B cell (primary cell): ENCODE measurements at places on chromosomes 5 and 9. TPM values are rescaled to one million over a fixed set of nuclear protein-coding genes. Genes with fewer than 3 reads are reported as not detected.

DNA sequence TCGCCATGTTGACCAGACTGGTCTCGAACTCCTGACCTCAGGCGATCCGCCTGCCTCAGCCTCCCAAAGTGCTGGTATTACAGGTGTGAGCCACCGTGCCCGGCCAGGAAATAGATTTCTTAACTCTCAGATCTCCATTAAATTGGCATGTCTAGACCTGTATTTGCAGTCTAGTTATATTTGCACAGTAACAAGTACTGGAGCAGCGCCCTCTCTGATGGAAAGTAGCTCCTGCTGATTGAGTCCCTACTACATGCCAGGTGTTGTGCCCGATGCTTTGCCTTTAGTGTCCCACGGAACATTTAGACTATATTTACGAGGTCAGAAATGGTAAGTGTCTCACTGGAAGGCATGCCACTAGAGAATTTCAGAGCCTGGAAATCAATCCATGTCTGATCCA lies 15.8 kb upstream of the TMED9 start:
- DNase-seq: no peak

DNA sequence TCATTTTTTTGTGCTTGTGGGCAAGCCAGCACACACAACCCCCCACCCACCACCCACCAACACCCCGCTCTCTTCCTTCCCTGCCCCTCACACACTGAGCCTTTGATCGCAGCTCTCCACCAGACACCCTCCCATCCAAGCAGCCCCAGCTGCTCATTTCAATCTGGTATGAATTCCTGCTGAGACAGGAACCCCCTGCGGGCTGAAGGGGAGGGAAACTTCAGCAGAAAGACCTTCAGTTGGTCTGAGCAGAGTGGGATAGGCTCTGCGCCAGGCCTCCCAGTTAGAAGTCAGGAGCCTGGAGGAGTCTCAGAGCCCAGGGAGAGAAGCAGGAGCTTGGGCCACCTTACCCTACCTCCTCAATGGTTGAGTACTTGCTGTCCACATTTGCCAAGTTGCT lies 7.2 kb downstream of the PCDHGC5 start:
- DNase-seq: no peak

GRCh38 chr9:22241024-22241423 lies 205.6 kb upstream of the DMRTA1 start:
- DNase-seq: no peak

DNA sequence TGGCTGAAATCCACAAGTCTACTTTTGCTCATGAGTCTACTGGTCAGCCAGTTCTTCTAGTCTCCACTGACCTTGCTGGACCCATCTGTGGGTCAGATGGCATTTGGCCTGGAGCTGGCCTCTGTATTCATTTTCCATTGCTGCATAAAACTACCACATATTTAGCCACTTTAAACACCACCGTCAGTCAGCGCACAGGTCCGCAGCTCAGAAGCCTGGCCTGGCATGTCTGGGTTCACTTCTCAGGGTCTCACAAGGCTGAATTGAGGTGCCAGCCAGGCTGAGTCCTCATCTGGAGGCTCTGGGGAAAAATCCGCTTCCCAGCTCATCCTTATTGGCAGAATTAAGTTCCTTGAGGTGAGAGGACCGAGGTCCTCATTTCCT lies 54.7 kb downstream of the BARX1 start:
- DNase-seq: no peak

DNA sequence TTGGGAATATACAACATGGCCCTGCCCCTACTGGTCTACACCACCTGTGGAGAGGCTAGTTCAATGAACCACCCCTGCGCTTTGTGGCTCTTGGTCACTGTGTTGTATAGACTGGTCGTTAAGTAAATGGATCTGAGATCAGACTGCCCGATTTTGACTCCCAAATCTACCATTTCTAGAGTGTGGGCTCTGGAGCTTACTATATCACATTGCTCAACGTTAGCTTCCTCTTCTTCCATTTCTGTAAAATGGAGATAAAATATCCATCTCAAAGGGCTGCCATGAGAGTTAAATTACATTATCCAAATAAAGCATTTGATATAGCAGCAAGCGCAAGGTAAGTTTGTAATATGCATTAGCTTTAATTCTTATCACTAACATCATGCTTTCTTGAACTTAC lies 52.7 kb upstream of the IFNK start:
- no peak for DNase-seq

GRCh38 chr5:176394881-176395675 lies 6.5 kb downstream of the HIGD2A start:
- no peak for DNase-seq

- DNase-seq: no peak
Measured at GRCh38 chr5:6261668-6262067, 116.7 kb downstream of the MED10 start.

DNA sequence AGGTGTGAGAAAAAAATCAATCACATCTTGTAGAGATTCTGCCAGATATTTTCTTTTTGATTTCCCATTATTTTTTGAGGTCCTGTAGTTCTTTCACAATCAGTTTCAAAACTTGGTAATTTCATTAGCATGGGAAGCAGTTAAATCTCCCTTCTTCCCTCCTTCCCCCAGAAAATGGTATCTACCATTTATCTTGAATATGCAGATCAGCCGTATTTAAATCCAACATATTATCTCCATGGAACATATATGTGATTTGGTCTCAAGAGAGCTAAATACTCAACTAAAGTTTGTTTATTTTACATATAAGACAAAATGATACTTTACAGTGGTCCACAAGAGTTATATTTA lies 1034.8 kb downstream of the CDH12 start:
- no peak for DNase-seq

- DNase-seq: no peak
Measured at GRCh38 chr5:73911761-73912393, 285.9 kb downstream of the ARHGEF28 start.

DNA sequence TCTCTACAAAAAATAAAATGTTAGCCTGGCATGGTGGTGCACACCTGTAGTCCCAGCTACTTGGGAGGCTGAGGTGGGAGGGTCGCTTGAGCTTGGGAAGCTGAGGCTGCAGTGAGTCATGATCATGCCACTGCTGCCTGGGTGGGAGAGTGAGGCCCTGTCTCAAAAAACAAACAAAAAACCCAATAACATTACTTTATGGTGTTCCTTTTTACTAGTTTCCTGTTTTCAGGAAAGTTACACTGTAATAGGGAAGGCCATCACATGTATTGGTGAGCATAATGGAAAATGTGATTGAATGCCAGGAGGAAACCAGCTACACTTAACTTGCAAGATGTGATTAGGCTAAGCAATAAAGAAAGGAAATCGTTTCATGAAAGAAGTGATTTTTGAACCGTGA lies 42.7 kb downstream of the SV2C start:
- no peak for DNase-seq

DNA sequence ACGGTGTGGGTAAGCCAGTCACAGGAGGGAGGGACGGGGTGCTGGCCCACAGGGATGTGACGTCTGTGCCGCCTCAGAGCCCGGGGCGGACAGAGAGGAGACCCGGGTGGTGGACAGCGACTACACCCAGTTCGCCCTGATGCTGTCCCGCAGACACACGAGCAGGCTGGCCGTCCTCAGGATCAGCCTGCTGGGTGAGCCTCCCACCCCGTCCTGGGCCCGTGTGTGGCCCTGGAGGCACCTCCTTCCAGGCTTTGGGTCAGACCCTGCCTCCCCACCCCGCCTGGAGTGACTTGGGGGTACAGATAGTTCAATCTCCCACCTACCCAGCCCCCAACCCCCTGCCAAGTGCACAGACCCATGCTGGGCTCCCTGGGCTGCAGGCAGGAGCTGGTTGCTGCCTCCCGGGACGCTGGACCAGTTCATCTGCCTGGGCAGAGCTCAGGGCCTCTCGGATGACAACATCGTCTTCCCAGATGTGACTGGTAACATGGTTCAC lies 1.7 kb downstream of the LCN12 start:
- no peak for DNase-seq

DNA sequence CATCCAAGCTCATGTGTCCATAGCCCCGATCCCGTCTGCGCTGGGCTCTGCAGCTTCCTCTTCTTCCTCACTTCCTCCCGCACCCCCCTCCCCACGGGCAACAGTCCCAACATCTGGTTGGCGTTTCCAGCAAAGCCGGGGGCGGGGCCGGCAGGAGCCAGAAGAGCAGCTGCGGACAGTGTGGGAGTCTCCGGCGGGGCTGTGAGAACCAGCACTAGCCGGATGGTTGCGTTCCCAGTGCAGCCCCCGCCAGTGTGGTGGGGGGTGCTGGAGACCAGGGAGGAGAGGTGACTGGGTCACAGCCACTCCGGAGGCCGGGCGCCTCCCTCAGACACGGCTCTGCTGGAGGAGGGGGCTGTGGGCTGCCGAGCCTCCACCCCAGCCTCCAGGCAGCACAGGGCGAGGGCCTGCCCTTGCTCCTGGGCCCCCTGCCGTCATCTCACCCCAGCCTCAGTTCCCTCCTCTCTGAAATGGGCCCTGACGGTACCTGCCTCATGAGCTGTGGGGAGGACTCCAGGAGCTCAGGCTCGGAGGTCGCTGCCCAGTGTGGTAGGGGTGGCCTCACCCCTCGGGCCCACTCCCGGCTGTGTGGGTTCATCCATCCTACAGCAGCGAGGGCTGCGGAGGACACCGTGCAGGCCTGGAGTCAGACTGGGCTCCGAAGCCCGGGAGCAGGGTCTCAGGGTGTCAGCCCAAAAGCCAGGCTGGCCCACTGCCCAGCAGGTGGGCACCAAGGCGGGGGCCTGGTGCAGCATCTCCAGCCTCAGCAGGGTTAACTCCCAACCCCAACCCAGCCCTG lies 41.5 kb upstream of the NOTCH1 start:
- no peak for DNase-seq

DNA sequence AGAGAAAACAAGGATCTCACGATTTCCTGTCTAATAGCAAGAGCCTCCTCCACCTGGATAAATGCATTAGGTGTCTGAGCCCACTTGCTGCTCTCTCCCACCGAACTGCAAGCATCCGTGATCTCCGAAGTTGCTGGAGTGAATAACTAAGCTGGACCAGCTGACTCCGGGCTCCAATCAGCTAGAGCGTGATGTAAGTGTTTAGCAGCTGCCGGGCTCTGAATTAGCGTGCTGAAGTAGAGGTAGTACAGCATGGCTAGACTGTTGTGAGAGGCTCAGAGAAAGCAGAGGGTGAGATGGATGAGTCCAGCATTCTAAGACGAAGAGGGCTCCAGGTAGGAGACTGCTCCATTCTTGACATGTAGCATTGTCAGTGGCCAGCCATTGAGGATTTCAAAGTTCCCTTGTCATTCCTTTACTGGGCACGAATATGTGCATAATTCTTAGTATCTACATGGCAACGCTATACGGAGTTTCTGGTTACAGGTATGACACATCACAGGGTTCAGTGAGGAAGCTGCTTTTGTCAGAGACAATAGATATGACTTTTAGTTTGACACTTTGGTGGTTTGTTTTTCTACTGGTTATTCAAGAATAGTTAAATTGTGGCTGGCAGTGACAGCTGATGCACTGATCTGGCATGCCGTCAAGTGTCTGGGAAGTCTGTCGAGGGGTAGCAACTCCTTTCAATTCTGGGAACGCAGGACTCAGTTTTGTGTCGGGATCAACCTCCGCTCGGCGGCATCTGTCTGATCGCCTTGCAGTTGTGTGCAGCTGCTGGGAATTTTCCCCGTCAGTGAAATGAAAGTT lies 232.6 kb downstream of the MAST4 start:
- DNase-seq: peak; percentile 53

DNA sequence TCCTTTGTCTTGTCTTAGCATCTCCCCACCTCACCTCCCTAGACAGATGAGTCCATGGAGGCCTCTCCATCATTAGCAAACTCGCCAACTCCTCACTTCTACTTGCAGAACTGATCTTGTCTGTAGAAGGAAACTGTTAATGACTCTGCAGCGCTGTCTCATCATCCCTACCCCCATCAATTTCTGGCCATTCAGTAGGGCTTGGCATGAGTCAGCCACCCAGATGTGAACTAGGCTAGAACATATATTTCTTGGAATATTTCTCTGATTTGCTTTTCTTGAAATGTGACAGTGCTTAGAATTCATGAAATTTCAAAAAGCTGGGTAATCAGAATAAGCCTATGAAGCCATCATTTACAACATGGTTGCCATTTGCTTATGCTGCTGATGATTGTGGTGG lies 1125.0 kb upstream of the DMAC1 start:
- no peak for DNase-seq

The ERGIC1 gene
- total RNA-seq: 132 and 140 TPM in 2 replicates

The WNT8A gene
- total RNA-seq: not detected in 2 replicates

The FOXD4L5 gene
- 0.79 and 1.0 TPM in 2 replicates for total RNA-seq

The SPINK6 gene
- not detected in 2 replicates for total RNA-seq

The GARIN3 gene
- not detected in 2 replicates for total RNA-seq

The MARCOL gene
- not detected in 2 replicates for total RNA-seq

The GPRIN1 gene
- total RNA-seq: 2.1 and 2.7 TPM in 2 replicates
